ENCODE measurements at places on chromosomes 6 and 20. TPM values are rescaled to one million over a fixed set of nuclear protein-coding genes. Genes with fewer than 3 reads are reported as not detected.

The FOXQ1 gene
- polyA plus RNA-seq = 0.05 TPM

The HS3ST5 gene
- 0.10 TPM for polyA plus RNA-seq

The BPIFB4 gene
- not detected for polyA plus RNA-seq

The SGK2 gene
- polyA plus RNA-seq = 0.38 TPM

The YWHAB gene
- polyA plus RNA-seq = 74.4 TPM

The SAMD5 gene
- polyA plus RNA-seq = 0.64 TPM

The MUCL3 gene
- polyA plus RNA-seq = 0.02 TPM

The CRISP3 gene
- polyA plus RNA-seq = 0.07 TPM

The GPR6 gene
- not detected for polyA plus RNA-seq

The BYSL gene
- 24.5 TPM for polyA plus RNA-seq

The CGA gene
- not detected for polyA plus RNA-seq

The TMC2 gene
- polyA plus RNA-seq = 0.82 TPM

Data from adrenal gland (tissue), 19 donors.